ENCODE measurements at places on chromosomes 5 and 9. TPM values are rescaled to one million over a fixed set of nuclear protein-coding genes. Genes with fewer than 3 reads are reported as not detected.

- DNase-seq = no peak
Measured at GRCh38 chr5:111779922-111780292, 22.9 kb upstream of the NREP start.

The PAEP gene
- not detected for total RNA-seq

DNA sequence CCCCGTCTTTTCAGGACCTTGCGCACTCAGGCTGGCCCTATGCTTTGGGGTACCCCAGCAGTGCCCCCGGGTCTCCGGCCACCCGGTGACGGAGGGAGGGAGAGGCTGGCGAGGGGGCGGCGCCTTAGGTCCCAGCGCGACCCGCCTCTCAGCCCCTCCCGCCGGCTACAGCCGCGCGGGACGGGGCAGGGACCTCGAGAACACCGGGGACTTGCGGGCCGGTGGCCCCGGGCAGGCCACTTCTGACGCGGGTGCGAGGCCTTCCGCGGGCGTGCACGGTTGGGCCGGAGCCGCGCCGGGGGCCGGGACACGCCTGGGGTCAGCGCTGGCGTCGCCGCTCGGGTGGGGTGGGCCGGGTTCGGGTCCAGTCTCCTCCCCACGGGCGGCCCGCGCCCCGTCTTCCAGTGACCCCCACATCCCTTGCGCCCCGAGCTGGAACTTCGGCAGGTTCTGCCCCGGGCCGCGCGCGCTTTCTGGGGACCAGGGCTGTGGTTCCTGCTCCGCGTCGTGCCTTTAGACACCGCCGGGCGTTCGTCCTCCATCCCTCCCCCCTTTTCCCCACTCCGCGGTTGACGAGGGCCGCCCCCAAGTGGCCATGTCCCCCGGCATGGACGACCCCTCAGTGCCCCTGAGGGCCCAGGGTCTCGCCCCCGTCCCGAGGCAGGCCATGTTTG is 3.8 kb upstream of the SQSTM1 start:
- no peak for DNase-seq

DNA sequence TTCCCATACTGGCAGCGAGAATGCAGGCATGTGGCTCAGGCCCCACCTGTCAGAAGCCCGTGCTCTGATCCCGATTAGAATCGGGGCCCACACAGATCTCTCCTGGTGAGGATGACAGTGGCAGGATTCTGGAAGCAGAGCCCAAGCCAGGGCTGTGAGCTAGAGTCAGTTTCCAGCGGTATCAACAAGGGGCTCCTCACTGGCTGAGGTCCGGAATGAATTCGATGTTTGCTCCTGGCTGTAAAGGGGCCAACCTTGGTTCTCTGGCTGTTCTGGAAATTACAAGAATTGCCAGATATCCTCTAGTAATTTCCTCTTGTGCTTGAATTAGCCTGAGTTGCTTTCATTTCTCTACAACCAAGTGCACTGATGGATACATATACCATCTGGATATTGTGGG is 129.1 kb upstream of the SPRY4 start:
- no peak for DNase-seq

The CBY3 gene
- not detected for total RNA-seq

DNA sequence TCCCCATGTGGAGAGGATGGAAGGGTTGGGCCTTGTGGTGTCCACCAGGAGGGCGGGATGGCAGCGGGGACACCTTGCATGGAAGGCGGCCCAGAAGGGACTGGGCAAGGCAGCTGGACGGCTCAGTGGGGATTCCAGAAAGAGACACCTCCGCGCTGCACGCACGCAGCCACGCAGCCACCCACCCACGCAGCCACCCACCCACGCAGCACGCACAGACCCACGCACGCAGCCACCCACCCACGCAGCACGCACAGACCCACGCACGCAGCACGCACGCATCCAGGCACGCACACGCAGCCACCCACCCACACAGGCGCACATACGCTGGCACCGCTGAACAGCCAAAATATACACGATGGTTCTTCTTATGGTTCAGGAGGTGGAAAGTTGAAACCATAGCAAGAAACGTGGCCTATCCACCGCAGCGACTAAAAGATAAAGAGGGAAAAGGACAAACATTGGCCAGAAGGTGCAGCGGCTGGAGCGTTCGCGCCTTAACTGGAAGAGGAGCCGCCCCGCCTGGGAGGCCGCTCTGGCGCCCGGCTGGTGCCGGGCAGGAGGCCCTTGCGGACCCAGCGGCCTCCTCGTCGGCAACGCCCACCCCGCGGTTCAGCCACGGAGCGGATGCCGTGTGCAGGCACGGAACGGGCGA is 22.2 kb upstream of the EXOC3 start:
- DNase-seq = no peak

The SPACA9 gene
- total RNA-seq = 5.0 TPM

The SLC34A3 gene
- not detected for total RNA-seq

DNA sequence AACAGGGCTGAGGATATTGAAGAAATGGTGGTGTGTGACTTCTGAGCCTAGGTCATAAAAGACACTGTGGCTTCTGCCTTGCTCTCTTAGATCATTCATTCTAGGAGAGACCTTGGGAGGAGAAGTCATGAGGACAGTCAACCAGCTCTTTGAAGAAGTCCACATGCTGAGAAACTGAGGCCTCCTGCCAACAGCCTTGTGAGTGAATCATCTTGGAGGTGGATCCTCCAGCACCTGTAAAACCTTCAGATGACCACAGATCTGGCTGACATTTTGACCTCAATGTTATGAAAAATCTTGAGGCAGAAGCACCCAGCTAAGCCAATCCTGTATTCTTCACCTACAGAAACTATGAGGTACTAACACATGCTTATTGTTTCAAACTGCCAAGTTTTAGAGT is 165.9 kb downstream of the CARTPT start:
- DNase-seq = no peak

The PHF2 gene
- 22.9 TPM for total RNA-seq

The PHPT1 gene
- 101 TPM for total RNA-seq

DNA sequence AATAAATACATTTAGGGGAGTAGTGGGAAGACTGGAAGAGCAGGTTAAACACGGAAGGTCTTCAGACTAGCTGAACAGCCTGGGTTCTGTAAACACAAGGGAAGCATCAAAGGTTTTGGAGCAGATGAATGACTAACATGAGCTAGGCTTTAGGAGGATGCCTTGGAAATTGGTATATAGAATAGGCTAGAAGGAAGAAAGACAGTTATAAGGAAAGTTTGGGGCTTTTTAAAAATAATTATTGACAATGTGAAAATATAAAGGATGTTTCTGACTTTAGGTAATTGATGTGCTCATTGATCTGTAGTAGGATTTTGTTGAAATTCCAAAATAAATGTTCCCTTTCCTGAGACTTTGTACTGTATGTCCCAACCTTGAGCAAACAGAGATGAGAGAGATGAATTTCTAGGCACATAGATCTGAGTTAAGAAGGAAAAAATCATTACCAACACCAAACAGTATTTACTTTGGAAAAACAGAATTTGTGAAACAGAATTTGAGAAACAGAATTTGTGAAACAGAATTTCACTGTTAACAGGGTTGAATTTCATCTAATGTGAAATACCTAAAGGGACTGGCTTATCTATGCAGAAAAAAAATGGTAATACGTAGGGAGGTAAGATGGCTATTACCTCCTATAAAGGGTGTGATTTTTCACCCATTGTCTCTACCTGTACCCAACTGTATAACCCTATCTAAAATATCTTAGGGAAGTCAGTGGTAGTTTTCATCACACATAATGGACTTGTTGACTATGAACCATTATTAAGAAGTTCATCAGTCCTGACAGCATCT is 28.8 kb downstream of the SKP2 start:
- no peak for DNase-seq

The MYO10 gene
- 23.1 TPM for total RNA-seq

DNA sequence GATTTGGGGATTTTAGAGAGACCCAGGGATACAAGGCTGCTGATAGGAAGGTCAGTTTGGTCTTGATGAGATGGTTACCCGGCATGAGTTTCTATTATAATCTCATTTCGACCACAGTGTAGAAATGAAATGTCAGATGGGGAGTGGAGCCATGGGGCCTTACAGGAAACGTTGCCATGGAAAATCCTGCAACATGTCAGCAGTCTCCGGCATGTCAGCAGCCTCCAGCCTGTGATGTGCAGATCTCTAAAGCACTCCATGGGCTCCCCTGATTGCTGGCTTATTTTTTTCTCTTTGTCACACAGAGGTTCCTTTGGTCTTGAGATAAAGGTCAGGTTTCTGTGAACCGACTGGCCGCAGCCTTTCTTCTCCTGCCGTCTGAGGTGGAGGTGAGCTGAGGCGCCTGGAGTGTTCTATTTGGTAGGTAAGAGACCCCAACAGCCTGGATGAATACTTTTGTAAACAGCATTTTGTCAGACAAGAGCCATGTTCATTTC is 208.7 kb upstream of the DAP start:
- DNase-seq = no peak

DNA sequence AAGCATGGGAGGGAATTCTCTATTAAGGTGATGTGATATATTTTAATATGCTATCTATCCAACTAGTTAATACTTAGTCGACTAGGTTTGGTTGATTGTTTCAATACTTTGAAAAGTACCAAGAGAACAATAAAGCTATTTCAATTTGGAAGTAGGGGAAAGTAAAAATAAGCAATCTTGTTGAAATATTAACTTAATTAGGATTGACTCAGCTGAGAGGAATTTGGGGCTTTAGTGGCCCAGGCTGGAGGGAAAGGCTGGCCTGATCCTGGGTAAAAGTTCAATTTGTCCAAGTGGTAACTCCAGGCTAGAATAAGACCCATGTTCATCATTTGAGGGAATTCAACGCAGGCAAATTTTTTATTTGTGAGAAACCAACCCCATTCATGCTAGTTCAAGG is 48.6 kb downstream of the NMUR2 start:
- DNase-seq = no peak

The STPG3 gene
- not detected for total RNA-seq

The PTPN3 gene
- total RNA-seq = 1.6 TPM

DNA sequence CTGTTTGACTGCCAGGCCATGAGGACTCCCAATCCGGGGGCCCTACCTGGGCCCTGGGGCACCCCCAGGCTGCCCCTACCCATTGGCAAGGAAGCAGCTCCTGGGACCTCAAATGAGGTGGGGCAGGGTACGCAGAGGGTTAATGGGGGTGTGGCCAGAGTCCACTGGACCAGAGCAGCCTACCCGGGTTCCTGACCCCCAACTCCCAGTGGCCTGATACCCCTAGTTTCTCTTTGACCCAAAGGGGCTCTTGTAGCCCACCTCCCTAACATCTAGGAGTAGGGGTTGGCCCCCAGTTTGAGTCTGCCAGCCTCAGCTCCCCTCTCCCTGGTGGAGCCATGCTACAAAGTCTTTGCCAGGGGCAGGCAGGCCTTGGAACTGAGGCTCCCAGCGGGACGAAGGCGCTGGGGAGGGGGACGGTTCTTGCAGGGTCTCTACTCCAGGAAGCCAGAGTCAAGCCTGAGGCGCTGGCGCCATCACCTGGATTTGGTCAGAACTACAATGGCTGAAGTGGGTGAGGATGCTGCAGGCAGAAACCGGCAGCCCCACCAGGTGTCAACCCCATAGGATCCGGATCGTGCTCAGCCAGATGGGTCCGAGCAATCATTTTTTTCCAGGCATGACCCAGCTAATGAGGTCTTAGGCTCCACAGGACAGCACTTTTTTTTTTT is 8.4 kb upstream of the CERCAM start:
- peak; percentile 98 for DNase-seq

The CCL27 gene
- total RNA-seq = 1.7 TPM

GRCh38 chr9:112015149-112015548 is 118.5 kb downstream of the UGCG start:
- no peak for DNase-seq

- no peak for DNase-seq
Measured at GRCh38 chr9:83509402-83509801, 28.8 kb downstream of the FRMD3 start.

- no peak for DNase-seq
Measured at GRCh38 chr5:176723440-176723839, 76.2 kb downstream of the TSPAN17 start.

DNA sequence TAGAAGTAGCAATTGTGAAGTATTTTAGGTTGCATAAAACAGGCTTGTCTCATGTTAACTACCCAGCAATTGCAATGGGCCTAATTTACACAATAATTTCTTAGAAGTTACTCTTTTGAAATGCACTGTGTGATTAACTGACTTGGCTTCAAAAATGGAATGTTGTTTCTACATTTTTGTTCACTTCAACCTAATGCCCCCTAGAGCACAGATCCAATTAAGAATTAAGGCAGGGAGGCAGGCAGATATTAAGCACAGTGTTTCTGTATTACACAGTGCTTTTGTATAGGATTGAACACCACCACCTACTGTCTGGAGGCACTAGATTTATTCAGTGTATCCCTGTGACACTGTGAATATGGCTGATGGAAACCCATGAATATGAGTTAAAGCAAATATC is 302.1 kb downstream of the FBXL17 start:
- DNase-seq = no peak
